Activated effector memory CD4-positive, alpha-beta T cell treated with anti-CD3 and anti-CD28 coated beads, Interleukin-2, amount 50 U/mL, for 16 hours (primary cell): ENCODE measurements at places on chromosomes 2 and 18.
A peak's percentile ranks its signal among the peaks of the same experiment; 100 is the strongest.

- DNase-seq = no peak
Observed at GRCh38 chr2:66171530-66171929, 263.4 kb upstream of the MEIS1 start.

DNA sequence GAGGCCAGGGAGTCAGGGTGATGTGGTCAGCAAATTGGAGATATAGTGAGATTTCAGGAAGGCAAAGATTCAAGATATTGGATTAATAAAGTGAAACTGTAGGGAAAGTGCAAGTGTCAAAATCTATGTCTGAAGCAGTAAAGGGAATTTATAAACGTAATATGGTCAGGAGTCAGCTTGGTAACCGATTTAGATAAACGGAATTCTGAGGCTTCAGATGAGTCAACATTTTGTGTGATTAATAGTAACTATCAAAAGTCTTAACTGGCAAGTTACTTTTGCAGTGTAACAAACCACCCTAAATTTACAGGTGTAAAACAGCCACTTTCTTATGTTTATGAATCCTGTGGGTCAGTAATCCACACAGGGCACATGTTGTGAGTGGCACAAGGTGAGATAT lies 10.9 kb downstream of the MTX2 start:
- no peak for DNase-seq

GRCh38 chr2:1693723-1694122 lies 50.6 kb downstream of the PXDN start:
- no peak for DNase-seq

DNA sequence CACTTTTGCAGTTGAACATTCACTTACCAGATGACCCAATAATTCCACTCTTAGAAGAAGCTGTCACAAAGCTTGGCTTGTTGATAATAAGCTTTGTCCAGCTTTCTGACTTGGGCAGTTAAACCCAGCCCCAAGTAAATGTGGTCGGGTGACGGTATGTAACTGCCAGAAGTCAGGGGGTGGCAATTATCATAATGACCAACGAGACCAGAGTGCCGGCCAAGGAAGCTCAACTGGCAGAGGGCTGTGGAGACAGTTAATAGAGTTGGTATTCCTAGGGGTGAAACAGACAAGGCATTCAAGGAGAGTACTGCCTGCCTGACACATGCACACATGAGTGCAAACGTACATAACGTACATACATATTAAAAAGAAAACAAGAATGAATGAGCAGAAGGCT lies 116.7 kb downstream of the EIPR1 start:
- no peak for DNase-seq

- no peak for DNase-seq
Observed at GRCh38 chr2:214566457-214566856, 155.6 kb downstream of the VWC2L start.

- no peak for DNase-seq
Observed at GRCh38 chr2:94978917-94979316, 46.6 kb upstream of the MAL start.

- DNase-seq = no peak
Observed at GRCh38 chr2:99507937-99508818, 18.4 kb upstream of the REV1 start.

GRCh38 chr18:75269124-75269680 lies 58.6 kb downstream of the TSHZ1 start:
- no peak for DNase-seq

DNA sequence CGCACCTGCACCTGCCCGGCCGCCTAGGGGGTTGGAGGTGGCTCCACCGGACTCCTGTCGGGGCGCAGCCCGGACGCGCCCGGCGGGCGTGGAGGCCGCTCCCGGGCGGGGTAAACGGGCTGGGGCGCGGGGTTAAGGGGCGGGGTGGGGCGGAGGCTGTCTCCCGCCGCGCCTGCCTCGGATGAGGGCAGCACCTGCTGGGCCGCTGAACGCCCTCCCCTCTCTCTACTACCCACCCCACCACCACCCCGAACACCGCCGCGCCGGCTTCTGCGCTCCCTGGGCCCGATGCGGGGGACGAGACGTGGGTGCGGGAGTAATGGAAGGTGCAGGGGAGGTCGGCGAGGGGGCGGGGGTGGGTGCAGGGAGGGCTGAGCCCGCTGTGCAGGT lies 224.8 kb upstream of the ID2 start:
- DNase-seq = peak; percentile 78

DNA sequence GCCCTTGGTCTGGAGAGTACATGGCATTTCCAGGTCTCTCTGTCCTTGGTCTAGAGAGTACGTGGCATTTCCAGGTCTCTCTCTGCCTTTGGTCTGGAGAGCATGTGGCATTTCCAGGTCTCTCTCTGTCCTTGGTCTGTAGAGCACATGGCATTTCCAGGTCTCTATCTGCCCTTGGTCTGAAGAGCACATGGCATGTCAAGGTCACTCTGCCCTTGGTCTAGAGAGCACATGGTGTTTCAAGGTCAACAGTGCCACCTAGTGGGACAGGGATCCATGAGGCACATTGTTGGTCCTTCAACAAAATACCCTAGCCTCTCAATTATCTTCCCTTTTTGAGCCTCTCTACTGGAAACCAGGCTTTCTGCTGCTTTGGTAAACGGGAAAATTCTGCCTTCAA lies 250.2 kb downstream of the OTX1 start:
- no peak for DNase-seq

DNA sequence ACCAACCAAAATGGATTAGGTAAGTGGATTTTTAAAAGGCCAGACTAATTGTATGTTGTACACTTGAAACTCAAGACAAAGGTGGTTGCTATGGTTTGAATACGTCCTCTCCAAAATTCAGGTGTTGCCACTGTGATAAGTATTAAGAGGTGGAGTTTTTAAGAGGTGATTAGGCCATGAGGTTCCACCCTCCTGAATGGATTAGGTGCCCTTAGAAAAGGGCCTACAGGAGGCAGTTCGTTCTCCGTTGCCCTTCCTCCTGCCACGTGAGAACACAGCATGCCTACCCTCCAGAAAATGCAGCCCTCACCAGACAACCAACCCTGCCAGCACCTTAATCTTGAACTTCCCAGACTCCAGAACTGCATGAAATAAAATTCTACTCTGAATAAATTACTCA lies 51.2 kb downstream of the CHMP3 start:
- no peak for DNase-seq

GRCh38 chr2:130963196-130963848 lies 126.6 kb downstream of the ARHGEF4 start:
- DNase-seq = no peak

DNA sequence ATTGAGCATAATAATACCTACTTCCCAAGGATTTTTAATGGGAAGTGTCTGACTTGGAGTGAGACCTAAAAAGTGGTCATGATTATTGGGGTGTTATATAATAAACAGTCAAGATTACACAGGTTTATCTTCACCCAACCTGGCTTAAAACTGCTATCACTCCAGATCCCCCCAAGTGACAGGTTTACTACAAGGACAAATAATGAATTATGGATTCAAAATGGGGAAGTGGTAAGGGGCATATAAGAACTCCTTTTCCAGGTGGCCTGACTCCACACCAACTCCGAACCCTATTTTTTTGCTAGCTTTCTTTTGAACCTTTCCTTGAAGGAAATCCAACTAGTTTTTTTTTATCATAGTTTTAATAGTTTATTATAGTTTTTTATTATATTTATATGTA lies 663.0 kb upstream of the FANCL start:
- no peak for DNase-seq

GRCh38 chr2:18598848-18599484 lies 9.6 kb upstream of the NT5C1B start:
- DNase-seq = no peak

DNA sequence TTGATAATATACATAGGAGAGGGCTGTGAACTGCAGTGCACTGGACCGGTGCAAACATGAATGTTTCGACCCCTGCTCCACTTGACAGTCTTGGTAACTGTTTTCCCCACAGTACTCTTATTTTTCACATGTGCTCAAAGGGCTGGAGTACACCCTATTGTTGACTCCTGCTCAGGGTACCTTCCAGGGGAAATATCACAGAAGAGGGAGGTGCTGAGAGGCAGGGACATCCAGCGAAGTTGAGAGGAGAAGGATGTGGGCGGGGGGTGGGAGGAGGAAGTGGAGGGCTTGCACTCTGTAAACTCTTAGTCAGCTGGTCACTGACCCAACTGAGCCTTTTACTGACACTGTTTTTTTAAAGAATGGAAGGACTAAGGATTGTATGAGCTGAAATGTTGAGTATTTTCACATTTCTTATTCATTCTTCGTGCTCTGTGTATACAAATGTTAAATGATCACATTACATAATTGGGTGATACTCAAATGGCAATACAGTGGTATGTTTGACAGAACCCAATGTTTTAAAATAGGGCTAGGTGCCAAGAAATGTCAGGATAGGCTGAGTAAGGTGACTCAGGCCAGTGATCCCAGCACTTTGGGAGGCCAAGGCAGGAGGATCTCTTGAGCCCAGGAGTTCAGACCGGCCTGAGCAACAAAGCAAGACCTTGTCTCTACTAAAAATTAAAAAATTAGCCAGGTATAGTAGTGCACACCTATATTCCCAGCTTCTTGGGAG lies 10.0 kb downstream of the INPP4A start:
- DNase-seq = no peak
